ENCODE measurements at places on chromosomes 12 and 14.

- no peak for DNase-seq
Measured at GRCh38 chr12:105922670-105923102, 216.1 kb downstream of the NUAK1 start.

DNA sequence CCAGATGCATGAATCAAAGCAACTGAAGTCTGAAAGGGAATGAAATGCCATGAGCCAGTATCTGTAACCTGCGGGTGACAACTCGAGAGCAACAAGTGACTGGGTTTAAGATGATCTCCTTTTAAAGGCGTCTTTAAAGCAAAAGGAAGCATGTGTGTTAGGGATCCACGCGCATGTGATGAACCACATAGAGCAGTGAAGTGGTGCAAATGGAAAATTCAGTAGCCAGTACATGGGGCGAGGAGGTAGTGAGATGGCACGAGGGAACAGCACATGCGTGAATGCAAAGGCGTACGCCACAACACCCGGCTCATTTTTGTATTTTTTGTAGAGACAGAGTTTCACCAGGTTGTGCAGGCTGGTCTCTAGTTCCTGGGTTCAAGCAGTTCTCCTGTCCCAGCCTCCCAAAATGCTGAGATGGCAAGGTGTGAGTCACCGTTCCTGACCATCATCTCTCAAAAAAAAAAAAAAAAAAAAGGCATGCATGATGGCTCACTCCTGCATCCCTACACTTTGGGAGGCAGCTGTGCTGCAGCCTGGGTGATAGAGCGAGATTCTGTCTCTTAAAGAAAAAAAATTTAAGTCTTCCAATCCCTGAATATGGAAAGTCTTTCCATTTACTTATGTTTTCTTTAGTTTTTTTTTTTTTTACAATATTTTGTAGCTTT is 24.6 kb upstream of the BCL7A start:
- no peak for DNase-seq

GRCh38 chr12:56634242-56634836 is 4.2 kb upstream of the BAZ2A start:
- no peak for DNase-seq

GRCh38 chr14:53896726-53897125 is 59.9 kb downstream of the BMP4 start:
- no peak for DNase-seq

DNA sequence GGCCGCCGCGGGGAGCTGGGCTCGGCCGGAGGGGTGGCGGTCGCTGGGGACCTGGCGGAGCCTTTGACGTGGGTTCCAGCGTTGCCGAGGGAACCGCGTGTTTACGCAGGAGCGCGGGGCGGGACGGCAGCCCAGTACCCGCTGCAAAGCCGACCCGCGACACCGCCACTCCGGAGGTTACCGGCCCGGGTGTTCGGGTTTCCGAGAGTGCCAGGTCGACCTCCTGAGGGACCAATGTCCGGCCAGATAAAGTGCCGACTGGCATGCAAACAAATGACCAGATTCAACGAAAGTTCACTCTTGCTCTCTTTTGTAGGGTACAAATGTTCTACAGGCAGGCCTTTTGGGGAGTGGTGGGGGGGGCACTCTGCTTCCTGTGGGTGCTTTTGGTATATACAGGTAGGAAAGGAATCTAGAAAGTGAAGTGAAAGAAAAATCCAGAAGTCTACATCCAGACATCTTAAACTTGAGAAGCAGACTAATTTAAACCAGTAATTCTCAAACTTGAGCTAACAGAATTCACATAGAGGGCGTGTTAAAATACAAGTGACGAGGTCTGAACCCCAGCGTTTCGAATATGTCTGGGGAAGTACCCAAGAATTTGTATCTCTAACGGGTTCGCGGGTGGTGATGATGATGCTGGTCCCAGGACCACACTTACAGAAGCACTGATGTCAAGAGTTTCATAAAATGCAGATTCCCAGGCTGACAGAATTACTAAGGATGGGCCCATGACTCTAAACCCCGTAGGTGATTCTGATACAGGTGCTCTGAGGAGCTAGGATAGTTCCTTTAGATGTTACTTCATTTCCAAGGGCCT is at the start of gene GPR135:
Gene GPR135 (minus strand): TSS at position 65 of the 820 bp plus-strand sequence. CDS start 154 bp downstream, outside the sequence.
- DNase-seq: peak; percentile 29

DNA sequence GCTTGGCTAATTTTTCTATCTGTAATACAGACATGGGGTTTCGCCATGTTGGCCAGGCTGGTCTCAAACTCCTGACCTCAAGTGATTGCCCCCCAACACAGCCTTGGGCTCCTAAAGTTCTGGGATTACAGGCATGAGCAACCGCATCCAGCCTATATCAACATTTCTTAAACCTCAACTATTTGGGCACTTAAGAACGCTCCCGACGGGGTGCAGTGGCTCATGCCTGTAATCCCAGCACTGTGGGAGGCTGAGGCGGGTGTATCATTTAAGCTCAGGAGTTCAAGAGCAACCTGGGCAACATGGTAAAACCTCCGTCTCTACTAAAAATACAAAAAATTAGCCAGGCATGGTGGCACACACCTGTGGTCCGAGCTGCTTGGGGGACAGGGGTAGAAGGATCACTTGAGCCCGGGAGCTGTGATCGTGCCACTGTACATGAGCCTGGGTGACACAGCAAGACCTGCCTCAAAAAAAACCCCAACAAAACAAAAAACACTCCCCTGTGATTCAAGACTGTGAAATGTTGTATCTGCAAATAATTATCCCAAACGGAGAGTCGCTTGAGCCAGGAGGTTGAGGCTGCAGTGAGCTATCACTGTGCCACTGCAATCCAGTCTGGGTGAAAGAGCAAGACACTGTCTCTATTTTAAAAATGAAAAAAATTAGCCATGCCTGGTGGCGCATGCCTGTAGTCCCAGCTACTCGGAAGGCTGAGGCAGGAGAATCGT is 21.5 kb downstream of the PPTC7 start:
- DNase-seq: no peak

- DNase-seq: no peak
Measured at GRCh38 chr12:50916292-50916691, 36.1 kb upstream of the HIGD1C start.

DNA sequence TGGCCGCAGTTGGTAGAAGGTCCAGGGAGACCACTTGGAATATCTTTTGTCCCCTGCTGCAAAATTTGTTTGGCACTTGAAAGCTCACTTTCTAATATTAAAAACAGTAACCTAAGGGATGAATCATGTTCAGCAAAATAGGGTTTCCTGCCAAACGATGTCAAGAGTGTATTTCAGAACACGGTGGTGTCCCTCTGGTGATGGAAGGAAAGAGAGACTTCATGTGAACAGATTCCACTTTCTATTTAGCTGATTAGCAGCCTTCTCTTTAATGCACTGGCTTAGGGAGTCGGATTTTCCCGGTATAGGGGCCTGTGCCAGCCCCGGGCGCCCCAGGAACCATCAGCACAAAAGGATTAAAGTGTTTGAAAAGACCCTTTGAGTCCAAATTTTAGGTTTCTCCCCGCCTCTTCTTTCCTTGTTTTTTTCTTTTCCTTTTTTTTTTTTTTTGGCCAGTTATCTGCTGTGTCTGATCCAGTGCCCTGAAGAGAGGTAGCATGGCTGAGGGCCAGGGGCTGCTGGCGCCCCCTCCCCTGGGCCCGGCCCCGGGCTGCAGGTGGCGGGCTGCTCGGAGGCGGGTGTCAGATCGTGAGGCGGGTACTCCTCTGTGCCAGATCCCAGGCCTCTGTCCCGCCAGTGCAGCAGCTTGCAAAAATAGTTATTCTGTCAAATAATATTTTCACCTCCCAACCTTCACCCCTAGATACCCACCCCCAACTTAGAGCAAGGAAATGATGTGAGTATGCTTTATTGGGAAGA is 88.3 kb downstream of the TESC start:
- DNase-seq: no peak

DNA sequence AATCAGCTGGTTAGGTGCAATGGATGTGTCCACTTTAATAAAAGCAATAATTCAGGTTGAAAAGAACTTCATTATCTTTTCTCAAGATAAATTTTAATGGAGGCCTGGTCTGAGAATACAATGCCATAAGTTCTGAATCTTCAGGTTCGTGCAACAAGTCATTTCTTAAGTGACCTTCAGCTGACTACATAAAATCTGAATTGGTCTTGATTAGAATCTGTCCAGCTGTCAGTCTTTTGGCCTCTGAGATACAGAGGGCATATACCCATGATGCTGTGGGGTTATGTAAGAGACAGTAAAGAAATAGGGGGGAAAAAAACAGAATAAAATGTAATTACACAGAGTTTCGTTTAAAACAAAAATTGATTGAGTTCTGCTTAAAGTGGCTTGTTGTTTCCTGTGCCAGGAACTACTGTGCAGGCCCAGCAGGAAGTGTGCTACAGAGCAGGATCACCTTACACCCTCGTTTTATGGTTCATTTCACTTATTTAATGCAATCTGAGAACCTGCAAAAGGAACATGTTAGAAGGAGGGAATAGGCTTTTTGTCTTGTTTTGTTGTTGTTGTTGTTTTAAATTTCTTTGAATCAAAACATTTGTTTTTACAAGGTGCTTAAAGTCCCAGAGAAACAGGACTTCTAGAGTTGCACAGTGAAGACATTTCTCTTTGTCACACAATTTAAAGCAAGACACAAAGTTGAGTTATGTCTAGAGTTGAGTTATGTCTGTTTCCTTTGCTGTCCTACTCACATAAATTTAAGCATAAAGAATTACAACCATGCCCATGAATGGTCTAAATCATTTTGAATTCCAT is 64.2 kb downstream of the LGR5 start:
- DNase-seq: no peak

DNA sequence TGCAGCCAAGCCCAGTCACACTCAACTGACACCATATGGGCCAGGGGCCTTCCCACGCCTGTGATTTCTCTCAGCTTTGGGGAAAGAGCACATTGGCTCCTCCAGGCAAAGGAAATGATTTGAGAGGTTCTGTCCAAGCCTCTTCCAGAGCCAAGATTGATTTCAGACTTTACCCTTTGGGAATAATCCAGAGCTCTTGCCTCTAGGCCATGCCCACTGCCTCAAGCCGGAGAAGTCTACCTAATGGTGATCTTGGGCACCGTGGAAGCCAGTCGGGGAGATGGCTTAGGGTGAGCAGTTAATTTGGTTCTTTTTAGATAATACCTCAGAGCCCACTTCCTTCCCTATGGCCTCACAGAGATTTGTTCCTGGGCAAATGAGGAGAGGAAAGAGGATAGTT is 45.0 kb upstream of the NUAK1 start:
- DNase-seq: no peak

DNA sequence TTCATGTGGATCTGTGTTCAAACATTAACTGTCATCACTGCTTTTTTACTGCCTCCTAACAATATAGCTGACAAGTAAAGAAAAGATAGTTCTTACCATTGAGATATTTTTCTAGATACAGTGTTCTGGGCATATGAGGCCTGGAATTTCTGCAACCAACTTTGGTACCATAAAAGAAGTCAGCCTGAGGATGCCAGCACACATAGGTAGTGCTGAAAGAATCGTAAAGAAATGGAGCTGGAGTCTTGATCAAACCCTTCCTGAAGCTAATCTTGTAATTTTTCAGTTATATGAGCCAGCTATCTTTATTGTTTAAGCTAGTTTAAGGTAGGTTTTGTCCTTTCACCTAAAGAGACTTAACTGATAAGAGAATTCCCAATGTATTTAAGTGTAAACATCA is 11.3 kb downstream of the ERG28 start:
- no peak for DNase-seq

DNA sequence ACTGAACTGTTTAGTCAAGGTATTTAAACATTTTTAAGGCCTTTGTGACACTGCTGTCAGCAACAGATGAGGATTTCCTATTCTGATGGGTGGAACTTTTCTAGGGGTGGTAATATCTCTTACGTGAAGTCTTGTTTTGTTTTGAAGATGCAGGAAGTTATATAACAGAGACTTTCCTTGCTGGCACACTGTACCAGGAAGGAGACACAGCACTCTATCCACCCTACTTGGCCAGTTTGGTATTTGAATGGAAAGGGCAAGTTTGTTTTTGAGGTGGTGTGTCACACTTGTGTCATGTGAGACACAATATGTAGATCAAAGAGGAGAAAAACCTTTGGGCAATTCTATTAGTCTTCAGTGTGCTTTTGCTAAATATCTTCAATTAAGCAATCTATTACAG is 51.6 kb upstream of the SRP54 start:
- peak; percentile 13 for DNase-seq

Measured in stimulated activated CD4-positive, alpha-beta T cell treated with anti-CD3 and anti-CD28 coated beads, TNF-alpha, amount 100 ng/mL, for 4 hours (primary cell).